NCI-H1048 (cell line): ENCODE measurements at places on chromosomes 3 and 15.

- DNase-seq: no peak
Measured at GRCh38 chr3:127005864-127006500, 23.1 kb downstream of the PLXNA1 start.

GRCh38 chr15:66476535-66476934, 21.0 kb downstream of the SNAPC5 start:
- DNase-seq: no peak

GRCh38 chr15:78453447-78453846, 15.4 kb downstream of the IREB2 start:
- no peak for DNase-seq

DNA sequence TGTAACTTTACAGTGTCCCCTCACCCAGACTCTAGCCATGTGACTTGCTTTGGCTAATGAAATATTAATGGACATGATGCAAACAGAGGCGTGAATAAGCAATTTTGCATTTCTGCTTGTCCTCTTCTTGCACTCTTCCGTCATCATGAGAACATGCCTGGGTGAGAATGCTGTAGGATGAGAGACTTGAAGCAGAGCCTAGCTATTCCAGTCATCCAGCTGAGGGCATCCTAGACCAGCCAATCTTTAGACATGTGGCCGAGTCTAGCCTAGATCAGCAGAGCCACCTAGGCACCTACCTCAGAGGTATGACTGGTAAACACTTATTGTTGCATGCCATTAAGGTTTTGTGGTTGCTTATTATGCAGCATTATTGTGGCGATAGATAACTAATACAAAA, 450.5 kb upstream of the AZI2 start:
- no peak for DNase-seq

DNA sequence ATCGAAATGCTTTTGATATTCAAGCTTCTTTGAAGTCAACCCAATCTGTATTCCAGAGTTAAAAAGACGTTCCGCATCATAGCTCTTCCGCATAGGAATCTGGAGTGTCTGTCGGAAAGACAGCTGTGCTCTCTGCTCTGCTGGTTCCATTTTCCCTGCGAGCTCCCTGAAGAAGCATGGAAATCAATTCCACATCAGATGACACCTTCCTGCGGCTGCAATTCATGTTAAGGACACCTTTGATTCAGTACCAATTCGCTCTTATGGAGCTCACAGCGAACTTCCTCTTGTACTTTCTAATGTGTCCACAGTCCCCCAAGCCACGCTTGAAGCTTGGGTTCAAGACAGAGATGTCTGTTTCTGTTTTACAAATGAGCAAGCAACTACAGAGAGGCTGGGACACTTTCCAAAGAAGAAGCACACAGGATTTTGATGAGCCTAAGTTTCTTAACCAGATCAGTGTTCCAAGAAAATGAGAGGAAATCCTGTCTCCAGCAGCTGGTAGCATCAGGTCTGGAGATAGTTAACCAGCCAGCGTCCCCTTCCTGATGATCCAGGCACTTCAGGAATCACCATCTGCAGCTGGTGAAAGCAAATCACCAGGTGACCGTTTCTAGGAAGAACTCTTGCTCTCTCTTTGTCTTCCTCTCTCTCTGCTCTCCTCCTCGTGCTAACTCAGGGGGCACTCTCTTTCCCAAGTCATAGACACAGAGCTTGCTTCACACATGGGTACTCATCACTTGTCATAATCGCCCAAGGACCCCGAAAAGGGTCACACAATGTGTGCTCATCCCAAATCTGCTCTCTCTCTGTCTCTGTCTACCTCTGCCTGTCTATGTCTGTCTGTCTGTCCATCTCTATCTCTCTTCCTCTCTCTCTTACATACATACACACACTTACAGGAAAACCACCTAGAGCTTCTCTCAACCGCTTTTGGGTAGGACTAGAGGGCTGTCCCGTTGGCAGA, 281.8 kb downstream of the FAM43A start:
- DNase-seq: no peak

DNA sequence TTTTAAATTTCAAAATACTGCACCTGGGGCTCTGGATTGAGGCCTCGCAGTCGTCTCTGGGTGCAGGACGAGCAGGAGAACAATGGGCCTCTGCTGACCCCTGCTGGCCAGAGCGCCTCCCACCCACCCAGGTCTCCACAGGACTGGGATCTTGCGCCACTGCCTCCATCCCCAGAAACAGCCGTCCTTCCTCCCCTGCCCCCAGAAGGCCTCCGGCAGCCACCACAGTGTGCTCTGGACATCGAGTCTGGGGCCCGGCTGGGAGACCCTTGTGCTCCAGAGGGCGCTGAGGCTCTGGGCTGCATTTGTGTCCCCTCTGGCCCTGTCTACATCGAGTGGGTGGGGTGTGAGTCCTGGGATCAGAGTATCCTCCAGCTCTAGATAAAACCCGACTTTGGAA, 6.7 kb upstream of the ACSBG1 start:
- peak; percentile 57 for DNase-seq

DNA sequence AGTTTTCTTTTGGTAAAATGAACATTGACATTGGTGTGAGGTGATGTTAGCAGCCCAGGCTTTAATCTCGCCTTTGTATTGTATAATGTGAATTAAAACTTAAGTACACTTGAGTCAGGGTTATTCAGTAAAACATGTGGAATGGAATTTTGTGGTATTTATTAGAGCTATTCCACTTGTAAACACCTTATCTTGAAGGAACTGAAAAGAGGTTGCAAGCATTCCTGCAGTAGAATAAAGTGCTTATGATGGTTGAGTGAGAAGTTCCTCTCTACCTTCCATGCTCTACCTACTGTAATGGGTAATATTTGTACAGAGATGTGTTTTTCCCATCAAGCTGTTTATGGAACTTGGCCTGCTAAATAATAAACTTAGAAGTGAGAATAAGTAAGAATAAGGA, 36.1 kb downstream of the HMG20A start:
- no peak for DNase-seq

DNA sequence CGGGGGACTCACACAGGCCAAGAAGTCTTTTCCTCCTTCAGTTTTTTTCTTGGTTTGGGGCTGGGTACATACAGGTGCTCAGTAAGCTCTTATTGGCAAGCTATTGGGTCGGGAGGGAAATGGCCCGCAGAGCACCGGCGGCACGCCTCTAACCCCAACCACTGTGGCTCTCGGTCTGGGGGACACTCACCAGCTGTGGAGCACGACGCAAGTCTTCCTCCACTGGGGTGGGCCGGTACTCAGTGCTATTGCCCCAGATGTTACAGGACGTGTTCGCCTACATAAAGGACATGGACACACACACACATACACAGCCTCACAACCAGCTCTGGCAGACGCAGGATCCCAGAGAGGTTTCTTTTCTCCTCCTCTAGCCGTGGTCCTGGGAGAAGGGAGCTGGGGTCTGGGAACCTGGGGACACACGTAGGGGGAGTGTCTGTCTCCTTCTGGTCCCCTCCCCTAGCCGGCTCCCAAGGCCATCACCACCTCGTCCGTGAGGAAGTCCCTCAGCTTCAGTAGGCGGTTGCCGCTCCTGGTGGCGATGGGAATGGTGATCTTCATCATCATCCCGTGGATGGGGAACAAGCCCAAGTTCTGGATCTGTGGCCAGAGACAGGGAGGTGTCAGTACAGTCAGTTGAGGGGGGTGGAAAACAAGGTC, 33.4 kb downstream of the FEM1B start:
- DNase-seq: no peak

- no peak for DNase-seq
Measured at GRCh38 chr15:88695691-88696251, 57.0 kb downstream of the ISG20 start.

- DNase-seq: no peak
Measured at GRCh38 chr3:39972508-39972907, 163.1 kb downstream of the MYRIP start.

DNA sequence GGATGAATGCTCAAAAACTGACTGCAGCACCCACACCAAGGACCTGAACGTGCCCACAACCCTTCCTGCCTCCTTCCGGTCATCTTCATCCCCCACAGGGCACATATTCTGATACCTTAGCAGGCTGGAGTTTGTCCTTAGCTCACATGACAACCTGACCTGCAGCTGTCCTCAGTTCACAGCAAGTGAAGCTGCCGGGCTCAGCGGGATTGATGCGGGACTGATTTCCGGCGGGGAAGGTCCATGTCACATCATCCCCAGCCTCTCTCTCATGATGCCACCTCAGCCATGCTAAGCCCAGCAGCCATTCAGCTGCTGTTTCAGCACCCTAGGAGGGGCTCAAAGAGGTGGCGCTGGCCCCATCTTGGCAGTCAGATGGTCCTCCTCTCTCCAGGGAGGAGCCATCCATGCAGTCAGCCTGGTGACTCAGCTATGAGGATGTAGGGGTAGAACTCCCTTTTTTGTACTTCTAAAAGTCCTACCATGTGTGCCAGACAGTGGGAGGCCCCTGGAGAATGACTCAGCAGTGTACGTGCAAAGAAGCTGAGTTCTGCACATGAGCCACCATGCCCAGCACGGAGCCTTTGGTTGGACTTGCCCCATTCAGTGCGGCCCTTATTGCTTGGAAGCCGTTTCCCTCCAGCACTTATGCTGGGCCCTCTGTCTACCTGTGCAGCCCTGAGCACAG, 9.5 kb downstream of the CA12 start:
- DNase-seq: no peak

GRCh38 chr3:64484289-64484992, 203.4 kb downstream of the ADAMTS9 start:
- peak; percentile 43 for DNase-seq

DNA sequence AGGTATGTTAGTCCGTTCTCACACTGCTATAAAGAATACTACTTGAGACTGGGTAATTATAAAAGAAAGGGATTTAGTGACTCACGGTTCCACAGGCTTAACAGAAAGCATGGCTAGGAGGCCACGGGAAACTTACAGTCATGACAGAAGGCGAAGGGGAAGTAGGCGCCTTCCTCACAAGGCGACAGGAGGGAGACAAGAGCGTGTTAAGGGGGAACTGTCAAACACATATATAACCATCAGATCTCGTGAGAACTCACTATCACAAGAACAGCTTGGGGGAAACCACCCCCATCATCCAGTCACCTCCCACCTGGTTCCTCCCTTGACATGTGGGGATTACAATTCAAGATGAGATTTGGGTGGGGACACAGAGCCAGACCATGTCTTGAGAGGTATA, 30.4 kb downstream of the SPRED1 start:
- DNase-seq: no peak

GRCh38 chr3:181705086-181705480, 6.6 kb upstream of the SOX2 start:
- DNase-seq: no peak

- DNase-seq: no peak
Measured at GRCh38 chr3:155354658-155355057, 61.2 kb upstream of the STRIT1 start.

GRCh38 chr3:10432156-10432845, 73.1 kb downstream of the ATP2B2 start:
- no peak for DNase-seq

- no peak for DNase-seq
Measured at GRCh38 chr3:50003824-50004223, 63.9 kb downstream of the RBM6 start.

DNA sequence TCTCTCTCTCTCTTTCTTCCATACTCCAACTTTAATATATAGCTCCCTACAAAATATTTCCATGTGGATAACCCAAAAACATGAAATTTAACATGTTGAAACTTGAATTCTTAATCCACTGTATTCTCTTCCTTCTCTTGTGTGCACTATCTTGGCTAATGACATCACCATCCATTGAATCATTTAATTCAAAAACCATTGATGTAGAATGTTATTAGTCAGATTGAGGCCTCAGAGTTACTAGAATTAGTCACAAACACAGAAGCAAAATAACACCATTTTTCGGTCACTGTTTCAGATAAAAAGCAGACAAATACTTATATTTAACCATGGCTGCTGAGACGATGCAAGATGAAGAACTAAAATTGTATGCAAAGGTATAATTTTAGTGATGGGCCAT, 256.9 kb upstream of the LRRC3B start:
- no peak for DNase-seq

- DNase-seq: no peak
Measured at GRCh38 chr15:54282228-54282836, 304.1 kb downstream of the UNC13C start.

GRCh38 chr3:106276755-106277612, 408.2 kb upstream of the CBLB start:
- no peak for DNase-seq

- DNase-seq: no peak
Measured at GRCh38 chr3:161333696-161334095, 37.6 kb downstream of the SPTSSB start.

DNA sequence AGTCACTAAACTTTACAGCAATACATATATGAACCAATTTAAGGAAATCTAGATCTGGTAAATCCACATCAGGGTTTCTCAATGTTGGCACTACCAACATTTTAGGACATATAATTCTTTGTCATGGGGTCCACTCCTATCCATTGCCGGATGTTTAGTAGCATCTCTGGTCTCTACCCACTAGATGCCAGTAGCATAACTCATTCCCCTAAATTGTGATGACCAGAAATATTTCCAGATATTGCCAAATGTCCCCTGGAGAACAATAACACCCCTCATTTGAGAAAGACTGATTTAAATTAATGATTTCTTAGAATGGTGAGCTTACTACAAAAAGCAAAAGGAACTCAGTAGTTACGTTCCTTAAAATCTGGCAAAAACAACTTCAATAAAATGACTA, 23.1 kb upstream of the ANKRD28 start:
- DNase-seq: no peak

GRCh38 chr15:92914768-92915221, 14.7 kb downstream of the CHD2 start:
- DNase-seq: no peak

GRCh38 chr3:63303238-63303637, 25.1 kb downstream of the SYNPR start:
- DNase-seq: no peak

GRCh38 chr3:184259878-184260723, 1.3 kb downstream of the CAMK2N2 start:
- DNase-seq: no peak

DNA sequence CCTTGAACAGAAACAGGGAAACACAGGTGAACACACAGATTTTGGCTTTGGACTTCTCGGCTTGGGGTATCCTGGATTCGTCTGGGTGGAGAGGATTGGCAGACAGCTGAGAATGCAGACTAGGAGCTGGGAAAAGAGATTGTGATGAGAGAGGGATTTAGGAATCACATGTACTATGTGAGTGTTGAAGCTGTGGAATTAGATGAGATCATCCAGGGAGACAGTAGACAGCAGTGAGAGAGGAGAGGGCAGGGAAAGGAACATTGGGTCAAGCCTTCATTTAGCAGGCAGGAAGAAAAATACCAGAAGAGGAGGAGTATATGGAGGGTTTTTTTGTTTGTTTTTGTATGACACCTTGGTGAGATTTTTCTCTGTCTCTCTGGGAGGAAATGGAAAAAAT, 262.1 kb upstream of the TBL1XR1 start:
- no peak for DNase-seq

GRCh38 chr3:112512320-112512719, 13.0 kb upstream of the BTLA start:
- DNase-seq: no peak

- no peak for DNase-seq
Measured at GRCh38 chr3:61820306-61820992, 259.1 kb downstream of the PTPRG start.

DNA sequence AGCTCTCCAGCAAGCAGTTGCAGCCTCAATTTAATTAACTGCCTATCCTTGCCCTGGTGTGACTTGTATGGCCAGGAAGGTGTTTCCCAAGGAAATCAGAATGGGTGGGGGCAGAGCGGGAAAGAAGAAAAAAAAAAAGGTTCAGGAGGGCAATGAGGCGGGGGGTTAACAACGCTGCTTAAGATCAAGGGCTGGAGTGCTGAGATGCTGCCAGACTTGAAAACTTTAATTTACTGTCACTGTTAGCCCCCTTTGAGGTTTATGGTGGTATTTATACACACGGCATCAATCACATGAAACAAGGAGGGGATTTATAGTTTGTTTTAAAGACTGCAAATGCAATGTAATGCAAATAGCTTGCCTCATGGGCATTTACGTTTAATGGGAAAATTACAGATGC, 319.4 kb upstream of the NR2F2 start:
- DNase-seq: no peak
